Right lung (tissue), 10 donors: ENCODE measurements at places on chromosomes 12 and 14. TPM values are rescaled to one million over a fixed set of nuclear protein-coding genes. Genes with fewer than 3 reads are reported as not detected.
A peak's percentile ranks its signal among the peaks of the same experiment; 100 is the strongest.

GRCh38 chr14:80544366-80544765 is 333.1 kb upstream of the DIO2 start:
- no peak for DNase-seq

- no peak for DNase-seq
Observed at GRCh38 chr12:107449891-107450290, 235.7 kb upstream of the PWP1 start.

- DNase-seq: no peak
Observed at GRCh38 chr12:67504026-67504425, 144.5 kb upstream of the DYRK2 start.

DNA sequence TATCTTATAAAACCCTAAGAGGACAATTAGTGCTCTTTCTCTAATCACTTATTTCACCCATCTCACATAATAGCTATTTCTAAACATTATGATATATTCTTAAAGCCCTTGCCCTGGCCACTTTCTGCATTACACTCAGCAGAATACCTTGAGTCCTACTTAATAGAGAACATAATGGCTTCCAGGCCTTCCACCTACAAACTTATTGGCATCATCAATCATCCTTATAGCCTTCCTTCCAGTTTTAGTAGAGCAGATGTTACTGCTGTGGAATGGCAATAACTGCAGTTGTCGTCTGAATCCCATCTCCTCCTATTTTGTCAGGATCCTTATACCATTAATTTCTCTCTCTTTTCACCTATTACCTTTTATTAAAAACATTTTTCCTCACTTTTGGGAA is 1127.4 kb downstream of the LRFN5 start:
- DNase-seq: no peak

- DNase-seq: peak; percentile 40
Observed at GRCh38 chr14:104393898-104394381, 185.6 kb upstream of the C14orf180 start.

DNA sequence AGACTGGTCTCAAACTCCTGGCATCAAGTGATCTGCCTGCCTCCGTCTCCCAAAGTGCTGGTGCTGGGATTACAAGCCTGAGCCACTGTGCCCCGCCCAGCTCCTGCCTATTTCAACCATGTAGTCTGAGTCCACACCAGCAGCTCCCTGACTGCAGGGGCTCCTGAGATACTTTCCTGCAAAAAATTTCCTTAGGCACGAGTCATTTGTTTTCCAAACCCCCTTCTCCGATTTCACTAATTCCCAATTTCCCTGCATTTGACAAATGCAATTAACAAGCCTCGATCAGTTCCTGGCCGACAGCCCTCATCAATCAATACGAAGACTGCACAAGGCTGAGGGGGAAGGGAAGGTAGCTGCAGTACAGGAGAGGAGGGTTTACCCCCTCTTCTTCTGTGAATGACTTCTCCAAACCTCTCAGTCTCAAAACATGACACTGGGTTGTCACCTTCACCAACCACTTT is 10.1 kb downstream of the PSMB5 start:
- no peak for DNase-seq

- DNase-seq: peak; percentile 60
Observed at GRCh38 chr12:98730412-98730811, 85.3 kb downstream of the APAF1 start.

- DNase-seq: no peak
Observed at GRCh38 chr12:48583728-48584127, 13.9 kb upstream of the LALBA start.

- no peak for DNase-seq
Observed at GRCh38 chr12:12693111-12693671, 2.8 kb downstream of the GPR19 start.

DNA sequence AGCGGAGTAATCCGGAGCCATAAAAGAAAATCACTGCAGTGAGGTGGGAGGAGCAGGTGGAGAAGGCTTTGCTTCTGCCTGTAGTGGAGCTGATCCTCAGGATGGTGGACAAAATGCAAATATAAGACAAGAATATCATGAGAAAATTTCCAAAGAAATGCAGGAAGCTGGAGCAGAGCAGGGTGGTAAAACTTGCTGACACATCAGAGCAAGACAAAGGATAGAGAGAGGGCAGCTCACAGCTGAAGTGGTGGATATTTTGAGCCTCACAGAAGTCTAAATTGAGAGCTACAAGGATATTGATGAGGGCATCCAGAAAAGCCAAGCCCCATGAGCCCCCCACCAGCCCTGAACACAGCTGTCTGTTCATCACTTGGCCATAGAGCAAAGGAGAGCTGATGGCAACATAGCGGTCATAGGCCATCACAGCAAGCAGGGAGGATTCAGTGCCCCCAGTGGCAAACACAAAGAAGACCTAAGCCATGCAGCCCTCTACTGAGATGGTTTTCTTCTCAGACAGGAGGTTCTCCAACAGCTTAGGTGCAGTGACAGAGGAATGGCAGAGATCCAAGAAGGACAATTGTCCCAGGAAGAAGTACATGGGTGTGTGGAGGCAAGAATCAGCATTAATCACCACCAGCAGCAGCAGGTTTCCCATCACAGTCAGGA is 30.0 kb upstream of the ANP32D start:
- DNase-seq: no peak

DNA sequence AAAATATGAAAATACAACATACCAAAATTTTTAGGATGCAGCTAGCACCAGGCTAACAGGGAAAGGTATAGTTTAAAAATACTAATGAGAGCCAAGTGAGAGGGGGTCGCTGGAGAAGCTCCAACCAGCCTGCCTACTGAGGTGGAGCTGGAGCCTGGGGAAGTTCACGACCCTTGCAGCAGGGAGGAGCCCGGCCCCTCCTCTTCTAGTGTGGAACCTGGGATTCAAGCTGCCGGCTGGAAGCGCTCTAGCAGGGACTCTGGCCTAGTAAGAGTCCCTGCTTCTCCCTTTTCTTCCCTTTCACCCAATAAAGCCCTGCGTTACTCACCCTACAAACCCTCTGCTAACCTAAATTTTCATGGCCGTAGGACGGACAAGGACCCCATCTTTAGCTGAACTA is 5.0 kb upstream of the KCNK13 start:
- no peak for DNase-seq

DNA sequence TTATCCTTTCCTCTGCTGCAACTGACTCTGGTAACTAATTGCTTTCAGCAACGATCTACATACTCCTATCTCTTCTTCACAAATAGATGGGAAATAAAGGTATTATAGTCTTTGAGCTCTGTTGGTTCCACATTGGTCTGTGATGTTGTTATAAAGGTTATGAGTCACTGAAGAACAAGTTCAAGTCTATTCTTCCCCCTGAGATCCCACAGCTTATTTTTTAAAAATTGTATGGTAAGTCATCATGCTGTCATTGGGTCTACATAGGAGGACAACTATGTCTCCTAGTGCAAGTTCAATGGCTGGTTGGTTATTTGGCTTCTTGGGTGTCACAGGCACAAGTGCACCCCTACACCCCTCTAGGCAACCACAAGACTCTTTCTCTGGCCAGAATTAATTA is 49.6 kb upstream of the PTCSC3 start:
- no peak for DNase-seq

GRCh38 chr12:106974511-106974910 is 12.4 kb downstream of the MTERF2 start:
- no peak for DNase-seq

DNA sequence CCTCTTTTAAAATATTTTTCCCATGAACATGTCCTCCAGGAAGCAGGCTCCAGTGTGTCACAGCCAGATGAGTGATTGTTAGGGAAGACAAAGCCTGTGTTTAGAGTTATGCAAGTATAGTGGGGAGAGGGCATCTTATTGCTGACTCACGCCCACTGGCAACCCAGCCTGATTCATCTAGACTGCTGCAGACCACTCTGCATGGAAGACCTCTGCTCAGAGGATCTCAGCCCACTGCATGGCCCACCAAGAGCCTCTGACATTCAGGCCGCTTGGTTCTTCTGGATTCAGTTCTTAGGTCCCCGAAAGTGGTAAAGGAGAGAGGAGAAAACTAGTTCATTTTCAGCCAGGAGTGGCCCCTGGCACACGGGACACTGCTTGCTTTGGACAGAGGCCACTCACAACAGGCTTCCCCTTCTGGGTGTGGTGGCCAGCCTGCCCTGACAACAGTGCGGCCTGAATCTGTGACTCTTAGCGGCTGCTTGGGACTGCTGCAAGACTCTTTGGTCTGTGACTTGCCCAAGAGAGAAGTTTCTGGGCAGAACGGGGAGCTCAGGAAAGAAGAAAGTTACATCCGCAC is 266.3 kb downstream of the ZFP36L1 start:
- no peak for DNase-seq

DNA sequence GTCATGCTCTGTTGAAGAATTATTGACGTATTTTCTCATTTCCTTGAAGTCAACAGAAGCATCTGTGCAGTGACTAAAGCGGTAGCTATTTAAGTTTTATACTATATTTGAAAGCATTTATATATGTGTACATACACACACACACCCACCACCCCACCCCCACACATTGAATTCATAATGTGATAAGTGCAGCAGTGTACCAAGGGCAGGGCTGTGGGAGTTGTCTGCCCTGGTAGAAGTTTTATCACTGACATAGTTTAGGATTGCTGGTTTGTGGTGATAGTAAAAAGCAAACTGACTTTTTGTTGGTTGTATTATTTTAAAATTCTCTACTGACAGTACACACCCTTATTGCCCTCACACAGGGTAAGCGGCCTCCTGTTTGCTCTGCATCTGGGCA is 39.1 kb downstream of the GAS2L3 start:
- no peak for DNase-seq

- no peak for DNase-seq
Observed at GRCh38 chr12:54337854-54338650, 13.1 kb downstream of the COPZ1 start.

- DNase-seq: no peak
Observed at GRCh38 chr12:21346542-21347205, 12.0 kb upstream of the SLCO1A2 start.

- no peak for DNase-seq
Observed at GRCh38 chr14:100523843-100524169, 63.4 kb downstream of the BEGAIN start.

- DNase-seq: no peak
Observed at GRCh38 chr12:132238884-132239283, 90.5 kb downstream of the GALNT9 start.

- no peak for DNase-seq
Observed at GRCh38 chr14:105168496-105168978, at the start of gene JAG2. TSS of gene JAG2 (minus strand) at chr14:105168776. CDS start at chr14:105168420, 356 bp downstream.

DNA sequence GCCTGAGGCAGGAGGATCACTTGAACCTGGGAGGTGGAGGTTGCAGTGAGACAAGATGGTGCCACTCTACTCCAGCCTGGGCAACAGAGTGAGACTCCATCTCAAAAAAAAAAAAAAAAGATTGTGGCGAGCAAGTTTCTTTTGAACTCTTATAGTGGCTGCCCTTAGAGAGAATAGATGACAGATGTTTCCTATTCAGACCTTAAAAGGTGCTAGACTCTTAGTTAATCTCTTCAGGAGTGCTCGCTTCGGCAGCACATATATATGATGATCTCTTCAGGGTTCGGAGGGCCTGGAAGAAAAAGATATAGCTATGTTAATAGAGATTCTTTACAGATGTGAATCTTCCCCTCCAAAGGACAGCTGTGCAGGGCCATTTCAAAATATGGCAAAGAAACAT is 73.1 kb upstream of the AMN1 start:
- no peak for DNase-seq

DNA sequence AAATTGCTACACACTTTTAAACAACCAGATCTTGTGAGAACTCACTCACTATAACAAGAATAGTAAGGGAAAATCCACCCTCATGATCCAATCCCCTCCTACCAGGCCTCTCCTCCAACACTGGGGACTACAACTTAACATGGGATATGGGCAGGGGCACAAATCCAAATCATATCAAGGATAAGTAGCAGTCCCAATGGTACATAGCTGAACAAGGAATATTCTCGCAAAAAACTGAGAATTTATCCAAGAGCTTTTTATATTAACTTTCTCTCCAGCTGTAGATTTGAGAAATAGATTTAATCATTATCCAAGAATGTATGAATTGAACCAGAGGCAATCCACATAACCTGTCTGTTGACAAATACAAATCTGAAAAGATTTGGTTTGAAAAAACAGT is 185.2 kb downstream of the TMTC3 start:
- DNase-seq: no peak

- DNase-seq: no peak
Observed at GRCh38 chr14:104048758-104049507, 36.6 kb upstream of the ASPG start.

- no peak for DNase-seq
Observed at GRCh38 chr12:103620395-103620794, 33.3 kb downstream of the STAB2 start.

DNA sequence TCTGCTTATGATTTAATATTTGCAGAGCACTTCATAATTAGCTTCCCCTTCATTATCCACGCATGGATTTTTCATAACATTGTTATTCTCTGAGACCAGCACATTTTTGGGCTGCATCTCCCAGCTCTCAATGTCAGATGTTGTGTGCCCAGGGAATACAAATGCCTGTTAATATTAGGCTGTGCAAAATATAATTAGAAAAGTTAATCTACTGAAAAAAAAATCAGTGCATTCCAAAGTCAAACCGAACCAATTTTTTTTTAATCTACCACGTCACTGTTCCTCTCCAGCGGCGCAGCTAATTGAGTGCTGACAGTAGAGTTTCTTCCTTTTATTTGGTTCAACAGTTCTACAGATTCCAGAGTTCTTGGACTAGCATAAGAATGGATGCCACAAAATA is 191.0 kb upstream of the RGS6 start:
- no peak for DNase-seq

DNA sequence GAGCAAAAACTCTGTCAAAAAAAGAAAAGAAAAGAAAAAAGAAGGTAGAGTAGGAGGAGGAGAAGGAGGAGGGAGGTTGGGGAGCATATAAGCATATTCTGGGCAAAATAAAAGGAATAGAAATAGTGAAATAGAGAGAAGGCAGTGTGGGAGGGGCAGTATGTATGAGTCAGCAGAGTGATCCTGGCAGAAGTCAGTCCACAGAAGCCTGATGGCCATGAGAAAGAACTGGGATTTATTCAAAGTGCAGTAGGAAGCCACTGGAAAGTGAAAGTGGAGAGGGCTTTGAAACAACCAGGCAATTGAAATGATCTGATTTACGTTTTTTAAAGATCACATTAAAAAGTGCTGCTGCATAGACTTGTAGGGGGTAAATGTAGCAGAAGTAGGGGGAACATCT is 368.6 kb upstream of the USP15 start:
- no peak for DNase-seq

GRCh38 chr14:88078525-88078924 is 73.6 kb downstream of the GPR65 start:
- DNase-seq: no peak

The HCAR2 gene
- 0.25 TPM for polyA plus RNA-seq

The PLEKHG3 gene
- 59.4 TPM for polyA plus RNA-seq

The HOXC10 gene
- polyA plus RNA-seq: not detected

The PROX2 gene
- polyA plus RNA-seq: 2.5 TPM

The GPD1 gene
- 0.48 TPM for polyA plus RNA-seq

The PMCH gene
- polyA plus RNA-seq: 0.27 TPM

The AGAP2 gene
- 0.61 TPM for polyA plus RNA-seq

The BCL11B gene
- 3.3 TPM for polyA plus RNA-seq

The C14orf180 gene
- polyA plus RNA-seq: 0.47 TPM

The GPR132 gene
- 1.8 TPM for polyA plus RNA-seq

The FAM181A gene
- polyA plus RNA-seq: 0.10 TPM

The GUCY2C gene
- polyA plus RNA-seq: 0.58 TPM
